GM04503 (cell line): ENCODE measurements at places on chromosomes 1 and 21.

DNA sequence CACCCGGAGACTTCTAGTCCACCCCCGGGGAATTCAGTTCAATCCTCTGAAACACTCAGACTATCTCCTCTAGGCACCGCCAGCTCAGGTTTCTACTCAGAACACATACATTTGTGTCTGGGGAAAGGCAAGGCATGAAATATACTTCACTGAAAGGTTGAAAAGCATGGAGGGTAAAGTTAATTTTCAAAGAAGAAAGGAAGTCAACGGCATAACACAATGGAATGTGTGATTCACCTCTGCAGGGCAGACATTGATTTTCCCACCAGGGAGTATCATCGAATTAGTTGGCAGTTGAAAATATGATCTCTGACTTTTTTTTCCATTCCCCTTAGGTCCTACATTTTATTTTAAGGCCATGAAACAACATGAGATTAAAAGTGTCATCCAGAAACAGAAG, 669.4 kb downstream of the SMYD3 start:
- DNase-seq: no peak

GRCh38 chr1:17579951-17580939, 40.7 kb downstream of the ARHGEF10L start:
- no peak for DNase-seq

DNA sequence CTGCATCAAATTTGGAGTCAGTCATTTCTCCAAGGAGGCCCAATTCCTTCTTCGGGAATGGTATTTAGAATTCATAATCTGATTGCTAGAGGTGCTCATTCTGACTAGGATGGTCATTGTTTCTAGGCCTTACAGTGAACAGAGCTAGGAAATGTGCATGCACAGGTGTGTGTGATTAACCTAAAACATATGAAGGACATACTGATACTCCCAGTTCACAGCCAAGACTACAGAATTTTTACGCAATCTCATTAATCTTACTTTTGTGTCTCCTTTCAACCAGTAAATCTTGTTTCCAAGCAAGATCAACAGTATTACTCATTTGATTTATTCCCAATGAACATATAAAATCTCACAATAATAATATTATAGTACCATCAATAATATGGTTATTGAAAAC, 47.1 kb downstream of the NFASC start:
- DNase-seq: no peak

DNA sequence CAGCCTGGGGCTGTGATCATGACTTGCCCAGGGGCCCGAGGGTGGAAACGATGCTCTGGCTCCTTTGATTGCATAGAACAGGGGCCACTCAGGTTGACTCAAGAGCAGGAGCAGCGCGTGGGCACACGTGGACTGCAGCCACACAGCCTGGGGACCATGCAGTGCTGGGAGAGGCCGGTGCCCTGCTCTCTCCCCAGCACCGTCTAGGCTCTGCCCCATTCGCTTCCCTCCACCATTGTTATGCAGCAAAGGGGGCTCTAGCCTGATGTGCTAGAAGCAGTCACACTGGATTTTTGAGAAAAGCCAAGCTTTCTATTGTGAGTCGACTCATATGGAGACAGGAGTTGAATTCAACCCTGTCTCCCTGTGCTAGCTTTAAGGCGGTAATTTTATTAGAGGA, 8.7 kb downstream of the PINK1 start:
- DNase-seq: no peak
